ENCODE measurements at places on chromosomes 1 and 21.

GRCh38 chr1:43522776-43523480 is 7.8 kb upstream of the PTPRF start:
- no peak for DNase-seq

- peak; percentile 12 for DNase-seq
Observed at GRCh38 chr1:76291191-76291590, 216.6 kb downstream of the ST6GALNAC3 start.

GRCh38 chr1:216682752-216683151 is 40.5 kb downstream of the ESRRG start:
- no peak for DNase-seq

- DNase-seq: no peak
Observed at GRCh38 chr1:228021355-228022030, 14.7 kb downstream of the WNT3A start.

DNA sequence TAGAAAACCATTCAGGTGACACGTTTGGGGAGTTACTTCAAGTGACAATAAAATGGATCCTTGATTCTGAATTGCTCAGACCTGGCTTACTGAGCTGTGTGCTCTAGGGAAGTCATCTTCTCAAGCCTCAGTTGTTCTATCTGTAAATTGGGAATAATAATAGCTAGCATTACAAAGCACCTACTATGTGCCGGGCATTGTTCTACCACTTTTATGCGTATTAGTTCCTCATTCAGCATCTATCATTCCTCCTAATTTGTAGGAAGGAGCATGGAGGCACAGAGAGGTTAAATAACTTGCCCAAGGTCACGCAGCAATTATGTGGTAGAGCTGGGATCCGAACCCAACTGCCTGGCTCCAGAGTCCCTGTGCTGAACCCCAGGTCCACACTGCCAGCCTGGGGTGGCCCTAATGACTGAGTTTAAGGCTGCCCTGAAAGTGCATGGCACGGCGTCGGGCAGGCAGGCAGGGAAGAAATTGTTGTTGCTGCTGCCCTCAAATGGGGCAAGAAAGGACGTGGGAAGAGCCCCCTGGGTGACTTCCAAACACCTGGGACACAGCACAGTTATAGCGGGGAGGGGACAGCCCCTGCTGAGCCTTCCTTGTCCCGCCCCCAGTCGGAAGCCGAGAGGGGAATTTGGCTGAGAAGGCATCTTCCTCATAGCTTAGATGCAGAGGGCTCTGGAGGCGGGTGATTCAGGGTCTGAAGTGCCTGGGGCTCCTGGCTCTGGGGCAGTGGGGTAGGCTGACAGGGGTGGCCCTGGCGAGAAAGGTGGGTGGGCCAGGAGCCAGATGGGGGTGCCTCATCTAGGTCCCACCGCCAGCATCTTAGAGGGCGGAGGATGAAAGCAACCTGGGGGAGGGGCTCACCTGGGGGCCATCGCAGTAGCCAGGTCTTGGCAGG is 86.5 kb upstream of the IFFO2 start:
- no peak for DNase-seq

DNA sequence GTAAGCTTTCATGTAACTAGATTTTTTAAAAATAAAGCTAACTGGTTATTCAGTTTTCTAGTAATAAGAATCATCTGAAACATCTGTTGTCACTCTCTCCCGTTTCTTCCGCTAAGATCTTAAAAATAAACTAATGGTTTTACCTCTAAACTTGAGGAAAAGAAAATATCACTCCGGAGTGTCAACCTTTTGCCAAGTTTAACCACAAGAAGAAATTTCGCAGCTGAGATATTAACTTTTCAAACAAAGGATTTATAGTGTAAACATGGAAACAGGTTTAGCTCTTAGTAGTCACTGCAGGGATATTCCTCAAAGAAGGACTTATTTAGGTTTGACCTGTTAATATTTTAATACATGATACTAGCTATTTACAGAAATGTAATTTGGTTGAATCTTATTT is 954.9 kb downstream of the ADGRL2 start:
- DNase-seq: no peak

DNA sequence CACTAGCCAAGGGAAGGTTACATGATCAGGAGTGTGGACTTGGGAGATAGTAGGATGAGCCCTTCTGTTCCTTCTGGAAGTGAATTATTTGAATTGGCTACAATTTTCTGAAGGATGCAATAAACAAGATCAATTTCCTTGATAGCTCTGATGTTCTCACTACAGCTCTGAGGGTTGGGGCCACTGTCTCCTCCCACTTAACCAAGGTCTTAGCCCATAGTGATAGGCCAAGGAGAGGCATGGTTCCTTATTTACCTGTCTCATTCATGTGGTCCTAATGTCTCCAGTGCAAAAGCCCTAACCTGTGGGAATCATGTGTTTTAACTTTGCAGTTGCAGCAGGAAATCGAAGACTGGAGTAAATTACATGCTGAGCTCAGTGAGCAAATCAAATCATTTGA is 34.8 kb downstream of the MIA3 start:
- no peak for DNase-seq

DNA sequence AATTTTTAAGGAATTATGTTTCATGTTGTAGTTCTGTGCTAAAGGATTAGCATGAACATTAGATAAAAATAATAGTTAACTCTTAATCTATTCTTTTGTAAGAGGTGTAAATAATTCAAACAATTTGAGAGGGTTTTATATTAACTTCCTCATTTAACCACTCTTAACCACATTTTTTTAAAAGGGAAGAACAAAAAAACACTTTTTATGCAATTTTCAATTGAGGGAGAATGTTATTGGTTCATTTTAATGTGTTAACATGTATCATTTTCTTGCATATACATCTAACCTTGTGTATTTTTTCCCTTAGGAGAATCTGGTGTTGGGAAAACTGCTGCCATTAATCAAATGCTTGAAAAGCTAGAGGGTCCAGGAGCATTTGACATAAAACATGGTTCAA is 169.0 kb downstream of the LBR start:
- DNase-seq: no peak

DNA sequence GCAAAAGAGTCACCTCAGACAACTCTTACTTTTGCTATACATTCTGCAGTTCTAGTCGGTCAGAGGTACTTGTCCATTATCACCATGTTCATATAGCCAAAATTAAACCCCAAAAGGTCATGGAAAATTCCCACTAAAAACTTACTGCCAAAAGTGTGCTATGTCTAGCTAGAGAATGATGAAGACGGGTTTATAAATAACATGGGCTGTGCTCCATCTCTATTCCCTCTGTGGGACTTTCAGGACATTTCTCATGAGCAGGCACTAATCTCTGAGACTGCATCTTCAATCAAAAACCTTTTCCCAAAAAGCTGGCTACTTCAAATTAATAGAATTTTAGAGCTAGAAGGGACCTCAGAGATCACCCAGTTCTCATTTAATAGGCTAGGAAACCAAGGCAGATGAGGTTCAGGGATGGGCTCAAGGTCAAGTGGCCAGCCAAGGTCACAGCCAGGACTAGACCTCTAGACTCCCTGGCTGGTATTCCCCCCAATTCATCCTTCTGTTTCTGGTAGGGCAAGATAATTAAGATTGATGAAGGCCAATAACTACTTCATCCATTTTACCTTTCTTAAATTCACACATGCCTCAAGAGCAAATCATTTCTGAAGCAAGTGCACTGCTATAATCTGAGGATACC is 21.0 kb upstream of the MOB3C start:
- DNase-seq: no peak

- DNase-seq: no peak
Observed at GRCh38 chr21:44084496-44085241, 22.5 kb upstream of the PWP2 start.

DNA sequence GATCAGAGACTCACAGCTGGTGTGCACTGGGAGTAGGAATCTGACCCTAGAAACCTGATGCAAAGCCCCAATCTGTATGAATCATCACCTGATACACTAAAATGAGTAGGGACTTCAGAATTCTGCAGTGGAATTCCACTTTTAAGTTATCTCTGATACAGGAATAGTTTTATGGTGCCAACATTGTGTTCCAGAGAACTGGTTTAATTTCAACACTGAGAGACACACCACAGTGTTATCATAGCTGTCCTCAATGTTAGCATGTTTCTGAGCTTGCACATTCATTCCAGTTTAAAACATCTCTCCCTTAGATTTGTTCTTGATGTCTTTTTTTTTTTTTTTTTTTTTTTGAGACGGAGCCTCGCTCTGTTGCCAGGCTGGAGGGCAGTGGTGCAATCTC is 7.1 kb downstream of the UTS2 start:
- DNase-seq: no peak

DNA sequence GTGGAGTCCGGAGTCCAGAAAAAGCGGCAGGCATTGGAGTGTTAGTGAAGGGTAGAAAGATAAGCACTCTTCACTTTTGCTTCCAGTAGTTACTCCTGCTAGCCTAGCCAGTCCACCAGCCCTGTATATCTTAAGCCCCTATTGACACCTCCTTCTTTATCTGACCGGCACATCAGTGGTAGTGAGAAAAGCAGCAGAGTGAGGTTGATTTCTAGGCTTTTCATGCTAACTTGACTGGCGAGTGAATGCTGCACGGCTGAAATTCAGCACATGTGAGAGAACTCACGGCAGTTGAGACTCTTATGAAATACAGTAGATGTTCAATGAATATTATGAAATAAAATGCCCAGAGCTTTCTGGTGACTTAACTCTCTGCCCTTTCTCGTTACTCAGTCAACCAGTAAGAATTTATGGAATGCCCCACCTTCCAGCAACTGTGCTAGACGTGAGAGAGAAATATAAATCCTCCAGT is 128.2 kb downstream of the CACHD1 start:
- DNase-seq: no peak

Measured in DMS79 treated with DMSO at 0.1 percent for 48 hours (cell line).